MCF 10A (cell line): ENCODE measurements at places on chromosomes 2 and 18. TPM values are rescaled to one million over a fixed set of nuclear protein-coding genes. Genes with fewer than 3 reads are reported as not detected.

The CDH19 gene
- total RNA-seq = not detected in 2 replicates

The RIOK3 gene
- total RNA-seq = 96.7 and 97.1 TPM in 2 replicates

The LIMS3 gene
- total RNA-seq = 1.5 TPM in 2 replicates

The L3MBTL4 gene
- total RNA-seq = not detected in 2 replicates

The SERPINB7 gene
- total RNA-seq = 2.6 and 3.0 TPM in 2 replicates

The GULP1 gene
- 4.2 and 9.3 TPM in 2 replicates for total RNA-seq

The NDUFB3 gene
- total RNA-seq = 78.0 and 94.9 TPM in 2 replicates

The CYP26B1 gene
- 14.1 and 16.9 TPM in 2 replicates for total RNA-seq

The CLHC1 gene
- 32.8 and 35.4 TPM in 2 replicates for total RNA-seq

The PRLH gene
- not detected in 2 replicates for total RNA-seq

The DCDC2C gene
- total RNA-seq = not detected in 2 replicates

The ALKAL2 gene
- not detected in 2 replicates for total RNA-seq

The CCDC141 gene
- not detected in 2 replicates for total RNA-seq

The ERMN gene
- not detected in 2 replicates for total RNA-seq

The NRP2 gene
- 6.7 and 10.3 TPM in 2 replicates for total RNA-seq

The G6PC2 gene
- not detected in 2 replicates for total RNA-seq

The CIDEA gene
- total RNA-seq = not detected in 2 replicates

The PTGR3 gene
- total RNA-seq = 19.8 and 20.6 TPM in 2 replicates

The ALPG gene
- total RNA-seq = not detected in 2 replicates

The ABCG8 gene
- total RNA-seq = not detected in 2 replicates

The CAD gene
- 59.5 and 66.5 TPM in 2 replicates for total RNA-seq

The NEUROD1 gene
- not detected in 2 replicates for total RNA-seq

The ASTL gene
- not detected in 2 replicates for total RNA-seq

The ABHD1 gene
- not detected in 2 replicates for total RNA-seq

The STARD6 gene
- not detected in 2 replicates for total RNA-seq

The SERPINE2 gene
- 176 and 231 TPM in 2 replicates for total RNA-seq

The HTR2B gene
- total RNA-seq = not detected in 2 replicates

The CDC42EP3 gene
- 55.4 and 61.3 TPM in 2 replicates for total RNA-seq

The RSAD2 gene
- 0.09 TPM in 1 of 2 replicates, not detected in the other for total RNA-seq

The HOXD11 gene
- not detected in 2 replicates for total RNA-seq

The GALR1 gene
- not detected in 2 replicates for total RNA-seq

The SH2D6 gene
- total RNA-seq = 0.84 and 2.2 TPM in 2 replicates

The PFN4 gene
- total RNA-seq = 1.8 and 2.6 TPM in 2 replicates

The PSMA8 gene
- total RNA-seq = not detected in 2 replicates

The ARHGAP15 gene
- 0.61 TPM in 1 of 2 replicates, not detected in the other for total RNA-seq

The ACMSD gene
- total RNA-seq = not detected in 2 replicates

The CROCC2 gene
- not detected in 2 replicates for total RNA-seq

The HOXD13 gene
- not detected in 2 replicates for total RNA-seq

The MYO3B gene
- not detected in 2 replicates for total RNA-seq

The TNS1 gene
- 2.9 and 3.3 TPM in 2 replicates for total RNA-seq

The SERPINB12 gene
- not detected in 2 replicates for total RNA-seq

The SNRNP27 gene
- total RNA-seq = 68.9 and 81.0 TPM in 2 replicates

The COL4A3 gene
- total RNA-seq = 0.12 and 0.49 TPM in 2 replicates

The DSG1 gene
- not detected in 2 replicates for total RNA-seq

The TMEM200C gene
- total RNA-seq = not detected in 2 replicates

The MRPL19 gene
- total RNA-seq = 49.1 and 65.4 TPM in 2 replicates

The SPIRE1 gene
- total RNA-seq = 64.8 and 78.2 TPM in 2 replicates

The SNORC gene
- 7.8 and 8.2 TPM in 2 replicates for total RNA-seq

The RGPD5 gene
- total RNA-seq = 35.0 and 60.4 TPM in 2 replicates

The LIMS2 gene
- not detected in 2 replicates for total RNA-seq

The ABCG5 gene
- total RNA-seq = not detected in 2 replicates

The DGUOK gene
- total RNA-seq = 74.4 and 92.3 TPM in 2 replicates

The UGT1A7 gene
- total RNA-seq = not detected in 2 replicates

The CRYBA2 gene
- not detected in 2 replicates for total RNA-seq

The CERKL gene
- total RNA-seq = 0.23 TPM in 1 of 2 replicates, not detected in the other

The FKBP1B gene
- total RNA-seq = 1.7 and 1.8 TPM in 2 replicates

The TET3 gene
- 15.0 and 17.5 TPM in 2 replicates for total RNA-seq

The FTCDNL1 gene
- total RNA-seq = 1.9 and 2.5 TPM in 2 replicates

The SLC4A5 gene
- 0.12 and 0.70 TPM in 2 replicates for total RNA-seq
